ENCODE measurements at places on chromosomes 5 and 9.

DNA sequence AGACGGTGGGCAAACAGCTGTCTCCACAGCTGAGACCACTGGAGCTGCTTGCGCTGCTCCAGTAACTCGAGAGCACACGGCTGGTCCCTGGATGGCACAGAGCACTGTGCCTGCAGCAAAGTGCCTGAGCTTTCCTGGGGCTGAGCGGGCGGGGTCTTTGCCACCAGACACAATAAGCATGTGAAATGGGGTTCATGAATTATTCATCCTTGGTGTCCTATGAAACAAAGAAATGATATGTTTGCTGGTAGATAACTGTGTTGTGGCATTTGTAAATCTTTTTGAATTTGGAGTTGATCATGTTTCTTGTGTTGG is 151.7 kb upstream of the MPDZ start:
- DNase-seq = no peak

DNA sequence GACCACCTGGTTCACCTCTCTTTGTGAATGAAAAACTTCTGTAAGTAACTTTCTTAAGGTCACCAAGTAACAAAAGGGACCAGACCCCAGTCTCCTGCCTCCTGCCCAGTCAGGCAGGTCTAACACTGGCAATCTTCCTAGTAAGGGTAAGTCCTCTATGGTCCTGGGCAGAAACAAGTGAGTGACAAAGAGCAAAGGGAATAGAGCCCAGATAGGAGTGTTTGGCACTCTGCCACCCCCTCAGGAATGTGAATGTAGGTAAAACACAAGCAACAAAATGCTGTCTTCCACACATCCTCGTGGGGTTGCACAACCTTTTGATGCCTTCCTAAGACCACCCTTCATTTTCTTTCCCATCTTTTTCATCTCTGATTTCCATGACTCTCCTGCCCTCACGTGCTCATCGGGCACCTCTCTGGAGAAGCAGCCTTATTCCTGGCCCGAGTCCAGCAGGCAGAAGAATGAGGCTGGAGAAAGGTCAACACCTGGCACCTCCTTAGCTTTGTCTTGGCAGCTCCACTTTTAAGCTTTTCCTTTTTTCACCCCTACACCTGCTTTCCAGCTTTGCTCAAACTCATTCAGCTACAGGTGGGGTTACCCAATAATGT is 90.2 kb upstream of the LHFPL2 start:
- no peak for DNase-seq

DNA sequence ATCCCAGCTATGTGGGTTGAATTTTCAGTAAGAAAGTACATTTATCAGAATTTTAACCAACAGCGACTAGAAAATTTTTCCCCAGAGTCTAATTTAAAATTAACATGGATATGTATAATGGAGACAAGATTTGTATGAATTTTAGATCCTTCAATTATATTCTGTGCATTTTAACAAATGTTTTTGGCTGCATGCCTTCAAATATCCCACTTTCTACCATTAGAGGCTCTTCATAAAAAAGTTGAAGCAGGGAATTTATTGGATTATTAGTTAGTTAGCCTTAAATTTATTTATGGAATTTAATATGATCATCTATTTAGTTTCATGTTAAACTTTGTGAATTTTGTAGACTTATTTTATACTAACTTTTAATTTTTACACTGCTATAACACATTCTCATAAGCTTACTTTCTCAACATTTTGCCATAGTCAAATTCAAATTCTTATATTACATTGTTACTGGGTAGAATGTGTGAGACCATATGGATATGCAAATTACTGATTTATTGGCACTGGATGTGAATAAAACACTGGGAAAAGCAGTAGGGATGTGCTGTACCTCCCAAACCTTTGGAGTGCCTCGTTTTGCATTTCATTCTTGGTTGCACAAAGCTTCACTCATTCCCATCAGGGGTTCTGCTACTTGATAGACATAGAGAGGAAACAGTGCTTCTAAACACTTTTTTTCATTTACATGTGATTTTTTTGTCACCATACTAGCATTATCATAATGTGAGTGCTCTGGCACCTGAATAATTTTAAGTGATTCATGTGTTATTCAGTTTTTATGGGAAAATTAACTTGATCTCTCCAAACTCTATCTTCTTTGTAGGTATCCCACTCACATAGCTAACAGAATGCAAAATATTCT is 491.8 kb upstream of the COX7C start:
- DNase-seq = no peak

- DNase-seq = no peak
These were observed 42.3 kb upstream of the SARDH start for GRCh38 chr9:133780404-133780945.

- no peak for DNase-seq
These were observed 1.1 kb upstream of the ORM1 start for GRCh38 chr9:114321759-114322158.

DNA sequence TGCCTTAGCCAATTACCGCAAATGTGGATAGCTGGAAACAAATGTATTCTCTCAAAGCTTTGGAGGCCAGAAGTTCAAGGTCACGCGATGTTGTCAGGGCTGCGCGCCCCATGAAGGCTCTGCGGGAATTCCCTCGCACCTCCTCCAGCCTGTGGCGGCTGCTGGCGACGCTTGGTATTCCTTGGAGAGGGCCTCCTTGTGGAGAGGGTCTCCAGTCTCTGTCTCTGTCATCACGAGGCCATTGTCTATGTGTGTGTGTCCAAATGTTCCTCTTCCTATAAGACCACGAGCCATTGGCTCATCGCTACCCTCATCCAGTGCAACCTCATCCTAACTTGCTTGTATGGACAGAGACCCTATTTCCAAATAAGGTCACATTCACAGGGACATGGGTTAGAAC is 97.5 kb downstream of the ANKRD33B start:
- DNase-seq = no peak

GRCh38 chr5:130017173-130017572 is 112.9 kb downstream of the CHSY3 start:
- no peak for DNase-seq
